ENCODE measurements at places on chromosomes 4 and X.

DNA sequence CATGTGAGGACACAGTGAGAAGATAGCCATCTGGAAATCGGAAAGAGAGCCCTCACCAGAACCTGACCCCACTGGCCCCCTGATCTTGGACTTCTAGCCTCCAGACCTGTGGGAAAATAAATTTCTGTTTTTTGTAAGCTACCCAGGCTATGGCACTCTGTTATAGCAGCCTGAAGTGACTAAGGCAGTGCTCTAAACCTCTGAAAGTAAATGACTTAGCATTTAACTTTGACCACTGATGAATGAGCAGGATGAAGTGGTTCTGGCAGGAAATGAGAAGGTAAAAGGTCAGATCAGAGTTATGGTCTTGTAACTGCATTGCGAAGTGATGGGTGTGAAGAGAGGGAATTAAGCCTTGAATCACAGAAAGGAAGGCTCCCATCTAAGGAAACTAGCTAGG is 17.0 kb downstream of the GPAT3 start:
- DNase-seq = no peak

- DNase-seq = no peak
Measured at GRCh38 chr4:101693842-101694398, 96.6 kb upstream of the BANK1 start.

DNA sequence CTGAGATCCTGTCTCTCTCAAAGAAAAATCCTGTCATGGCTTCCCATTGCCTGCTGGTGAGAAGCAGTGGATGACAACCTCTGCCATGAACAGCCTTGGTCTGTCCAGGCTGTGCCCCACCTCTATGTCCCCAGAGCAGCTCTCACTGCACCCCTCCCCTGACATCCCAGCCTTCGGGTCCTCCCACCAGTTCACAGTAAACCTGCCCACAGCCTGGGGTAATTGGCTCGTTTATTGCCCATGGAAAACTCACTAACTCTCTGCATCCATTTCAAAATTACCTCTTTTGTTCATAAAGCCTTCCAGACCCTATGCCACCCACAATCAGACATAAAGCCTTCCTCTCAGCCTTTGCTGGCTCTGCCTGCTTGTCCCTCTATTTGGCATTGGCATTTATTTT is 10.7 kb upstream of the HMGB3 start:
- no peak for DNase-seq

GRCh38 chrX:15602761-15603160 is 2.0 kb upstream of the ACE2 start:
- DNase-seq = no peak

GRCh38 chr4:48299560-48299959 is 29.9 kb upstream of the TEC start:
- DNase-seq = no peak

DNA sequence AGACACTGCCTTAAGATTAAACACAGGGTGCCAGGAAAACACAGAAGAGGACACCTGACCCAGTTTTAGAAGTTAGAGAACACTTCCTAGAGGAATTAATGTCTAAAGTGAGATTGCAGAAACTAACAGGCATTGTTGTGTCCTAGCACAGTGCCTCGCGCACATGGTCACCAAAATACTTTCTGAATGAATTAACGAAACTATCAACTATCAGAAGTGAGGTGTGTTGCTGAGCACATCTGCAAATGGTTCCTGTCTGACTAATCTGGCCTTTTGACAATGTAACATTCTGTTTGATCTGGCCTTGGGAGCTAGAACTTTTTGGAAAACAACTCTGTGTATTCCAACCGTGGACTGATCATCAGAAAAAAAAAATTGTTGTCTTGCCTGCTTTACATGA is 556.8 kb upstream of the LCORL start:
- no peak for DNase-seq

GRCh38 chrX:94302446-94302845 is 628.4 kb downstream of the FAM133A start:
- no peak for DNase-seq

GRCh38 chrX:97672608-97673007 is 788.9 kb downstream of the RPA4 start:
- no peak for DNase-seq

DNA sequence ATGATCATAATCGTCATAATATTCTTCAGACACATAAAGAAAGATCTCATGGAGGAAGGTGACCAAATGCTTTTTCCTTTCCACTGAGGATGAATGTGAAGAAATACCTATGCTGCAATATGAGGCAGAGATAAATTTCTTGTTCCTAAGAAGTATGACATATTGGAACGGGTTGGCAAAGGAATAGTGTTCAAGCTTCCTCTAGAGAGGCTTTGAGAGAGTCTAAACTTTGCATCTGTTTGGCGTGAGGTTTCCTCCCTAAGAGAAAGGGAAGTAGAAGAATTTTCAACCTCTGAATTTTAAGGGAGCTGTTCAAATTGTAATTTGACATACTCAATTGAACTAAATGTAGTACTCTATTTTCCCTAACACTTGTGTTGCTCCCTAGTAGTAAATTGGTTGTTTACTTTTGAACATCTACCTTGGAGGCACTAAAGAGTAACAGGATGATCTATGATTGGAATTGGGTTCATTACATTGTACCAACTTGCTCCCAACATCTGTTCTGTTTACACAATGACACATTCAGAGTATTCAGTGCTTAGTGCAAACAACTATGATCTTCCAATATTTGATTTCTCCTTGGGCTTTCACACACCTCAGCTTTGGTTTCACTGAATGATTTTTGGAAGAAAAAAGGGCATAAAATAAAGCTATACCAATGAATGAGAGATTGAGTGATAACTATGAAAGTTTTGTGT is 122.0 kb downstream of the CORIN start:
- no peak for DNase-seq

DNA sequence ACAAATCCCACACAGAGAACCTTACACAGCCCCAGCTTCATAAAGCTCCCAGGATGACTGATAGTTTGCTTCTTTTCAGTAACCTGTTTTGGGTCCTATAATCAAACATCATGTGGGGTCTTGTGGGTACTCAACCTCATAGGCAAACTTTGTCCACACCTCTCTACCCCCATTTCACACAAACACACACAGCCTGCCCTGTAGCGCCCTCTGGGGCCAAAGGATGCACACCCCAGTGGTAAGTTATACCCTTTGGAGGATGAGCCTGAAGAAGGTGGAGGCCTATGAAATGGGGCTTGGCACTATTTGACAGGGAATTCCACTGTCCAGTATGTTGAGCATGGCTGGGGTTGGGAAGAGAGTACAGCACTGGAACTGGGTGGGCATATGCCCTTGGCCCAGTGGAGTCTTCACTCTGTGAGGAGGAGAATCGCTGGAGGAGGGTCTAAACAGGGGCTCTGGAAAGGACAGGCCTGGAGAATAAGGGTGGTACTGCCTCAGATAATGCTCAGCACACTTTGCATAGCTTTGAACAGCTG is 30.5 kb upstream of the COL25A1 start:
- peak; percentile 33 for DNase-seq

DNA sequence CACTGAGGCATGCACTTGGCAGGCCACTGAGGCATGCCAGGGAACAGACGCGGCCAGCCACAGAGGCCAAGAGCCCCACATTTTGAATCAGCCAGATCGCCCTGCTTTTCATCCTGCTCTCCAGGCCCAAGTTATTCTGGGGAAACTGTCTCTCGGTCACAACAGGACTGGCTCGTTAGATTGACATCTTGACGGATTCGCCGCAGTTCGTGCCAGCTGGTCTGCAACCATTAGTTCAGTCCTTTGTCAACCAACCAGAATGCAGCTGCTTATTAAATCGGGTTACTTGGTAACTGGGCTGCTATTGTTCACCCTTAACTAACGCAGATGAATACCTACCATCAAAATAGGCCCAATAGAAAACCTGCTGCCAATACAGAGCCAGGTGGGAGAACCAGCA is 16.7 kb downstream of the CLDN34 start:
- no peak for DNase-seq

- DNase-seq = no peak
Measured at GRCh38 chr4:186058253-186058979, 10.5 kb upstream of the TLR3 start.

- no peak for DNase-seq
Measured at GRCh38 chrX:18664947-18665346, 7.0 kb downstream of the RS1 start.

GRCh38 chrX:76555816-76556215 is 128.3 kb downstream of the MAGEE1 start:
- peak; percentile 7 for DNase-seq

DNA sequence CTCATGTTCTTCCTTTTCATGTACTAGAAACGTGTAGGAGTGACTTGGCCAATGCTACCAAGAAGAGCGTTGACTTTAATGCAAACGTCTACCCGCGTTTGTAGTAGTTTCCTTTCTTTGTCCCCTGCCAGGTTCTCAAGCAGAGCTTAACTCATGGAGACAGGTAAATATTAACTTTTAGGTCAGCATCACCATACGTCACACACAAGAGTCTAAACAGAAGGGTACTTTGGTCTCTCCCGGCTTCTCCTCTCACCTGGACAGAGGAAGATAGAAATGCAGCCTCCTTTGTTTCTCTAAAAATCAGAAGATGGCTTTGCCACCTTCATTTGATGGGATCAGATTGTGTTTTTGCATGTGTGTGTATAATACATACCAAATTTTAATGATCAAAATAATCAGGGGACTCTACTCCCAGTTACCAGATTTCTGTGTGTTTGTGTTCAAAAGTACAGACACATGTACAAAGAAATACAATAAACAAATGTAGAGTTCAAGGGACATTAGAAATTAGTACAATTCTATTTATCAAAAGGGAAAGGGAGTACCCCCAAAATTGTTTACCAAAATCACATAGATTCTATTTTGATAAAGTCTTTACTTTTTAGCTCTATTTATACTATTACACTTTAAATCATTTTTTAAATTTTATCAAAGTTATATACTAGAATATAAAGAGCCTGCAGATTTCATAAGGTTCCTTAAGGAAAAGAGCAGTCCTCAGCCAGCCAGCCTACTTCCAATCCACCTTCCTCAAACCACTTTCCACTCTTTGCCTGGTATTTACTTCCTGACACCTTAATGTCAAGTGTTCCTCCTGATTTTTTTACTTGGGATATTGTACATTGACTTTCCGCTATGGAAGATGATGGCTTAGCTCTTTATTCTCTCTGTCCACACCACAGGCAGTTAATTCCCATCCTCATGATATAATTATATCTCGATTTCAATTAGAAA is 195.5 kb downstream of the RELL1 start:
- no peak for DNase-seq

DNA sequence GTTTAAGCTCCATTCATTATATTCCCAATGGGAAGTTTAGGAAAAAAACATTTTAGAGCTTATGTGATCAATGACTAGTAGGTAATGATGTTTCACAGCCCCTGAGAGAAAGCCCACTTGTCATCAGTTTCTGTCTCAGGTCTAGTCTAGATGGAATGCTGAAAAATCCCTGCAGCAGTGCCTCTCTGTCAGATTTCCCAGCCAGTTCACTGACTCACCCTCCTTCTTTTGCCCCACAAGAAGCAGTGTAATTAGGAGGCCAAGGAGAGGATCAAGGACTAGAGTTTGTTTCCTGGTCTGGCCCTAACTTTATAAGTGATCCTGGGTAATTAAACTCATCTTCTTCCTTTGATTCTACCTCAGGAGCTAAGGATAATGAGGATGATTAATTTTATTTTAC is 118.7 kb upstream of the ANXA3 start:
- no peak for DNase-seq

DNA sequence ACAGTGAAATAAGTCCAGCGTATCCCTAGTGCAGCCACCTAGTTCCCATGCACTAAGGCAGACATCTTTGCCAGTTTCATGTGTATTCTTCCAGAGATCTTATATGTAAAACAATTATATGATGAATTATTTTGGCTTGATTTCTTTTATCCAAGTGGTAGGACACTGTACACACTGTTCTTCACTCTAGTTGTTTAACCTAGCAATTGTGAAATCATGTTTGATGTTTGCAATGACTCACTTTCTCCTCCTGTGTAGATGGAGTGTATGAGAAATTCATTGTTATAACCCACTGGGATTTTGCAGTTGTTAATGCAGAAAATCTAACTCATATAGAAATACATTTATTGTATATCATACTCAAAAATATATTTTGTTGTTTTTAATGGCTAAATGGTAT is 17.5 kb upstream of the TBC1D1 start:
- no peak for DNase-seq

DNA sequence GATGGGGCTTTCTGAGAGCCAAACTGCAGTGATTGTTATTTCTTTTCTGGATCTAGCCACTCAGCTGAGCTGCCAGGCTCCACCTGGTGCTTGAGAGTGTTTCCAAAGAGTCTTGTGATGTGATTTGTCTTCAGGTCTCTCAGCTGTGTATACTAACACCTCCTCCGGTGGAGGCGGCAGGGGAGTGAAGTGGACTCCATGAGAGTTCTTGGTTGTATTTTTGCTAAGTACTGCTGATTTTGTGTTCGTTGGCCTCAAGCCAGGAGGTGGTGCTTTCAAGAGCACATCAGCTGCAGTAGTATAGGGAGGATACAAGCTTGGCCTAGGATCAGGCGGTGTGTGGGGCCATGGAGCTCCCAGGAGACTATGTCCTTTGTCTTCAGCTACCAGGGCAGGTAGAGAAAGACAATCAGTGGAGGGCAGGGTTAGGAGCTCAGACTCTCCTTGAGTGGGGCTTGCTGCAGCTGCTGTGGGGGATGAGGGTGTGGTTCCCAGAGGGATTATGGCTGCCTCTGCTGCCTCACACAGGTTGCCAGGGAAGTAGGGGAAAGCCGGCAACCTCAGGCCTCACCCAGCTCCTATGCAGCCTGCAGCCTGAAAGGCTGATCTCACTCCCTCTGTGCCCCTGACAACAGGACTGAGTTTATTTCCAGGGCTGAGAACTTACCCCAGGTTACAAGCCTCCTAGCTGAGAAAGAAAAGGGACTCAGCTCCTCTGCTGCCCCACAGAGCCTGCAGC is 62.4 kb downstream of the NPFFR2 start:
- DNase-seq = no peak

DNA sequence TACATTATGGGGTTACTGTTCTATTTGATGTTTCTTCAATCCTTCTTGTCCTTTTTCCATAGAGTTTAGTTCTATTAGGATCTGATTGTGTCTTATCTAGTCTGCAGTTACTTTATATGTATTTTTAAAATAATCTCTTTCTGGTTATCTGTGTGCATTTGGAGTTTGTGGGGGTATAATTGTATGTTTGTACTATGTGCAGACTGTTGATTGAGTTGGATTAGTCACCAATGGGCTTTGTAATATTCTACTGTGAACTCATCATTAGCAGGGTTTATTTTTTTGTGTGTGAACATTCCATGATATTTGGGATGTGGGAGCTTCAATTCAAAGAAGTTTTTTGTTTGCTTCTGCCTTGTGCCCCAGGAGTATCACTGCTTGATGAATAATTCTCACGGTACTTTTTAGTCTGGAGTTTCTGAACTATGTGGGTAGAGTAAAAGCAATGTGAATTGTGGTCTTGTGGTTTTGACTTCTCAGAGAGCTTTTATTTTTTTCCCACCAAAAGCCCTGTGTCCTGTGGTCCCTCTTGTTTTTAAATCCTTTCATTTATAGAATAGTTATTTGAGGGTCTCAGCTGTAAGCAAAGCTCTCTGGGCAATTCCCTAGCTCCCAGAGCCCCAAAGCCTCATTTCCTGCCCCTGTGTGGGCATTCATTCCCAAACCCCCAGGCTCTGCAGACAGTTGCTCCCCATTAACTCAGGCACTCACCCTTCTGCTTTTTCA is 127.8 kb downstream of the PHKA2 start:
- DNase-seq = no peak

- DNase-seq = no peak
Measured at GRCh38 chr4:6972911-6973310, 63.3 kb downstream of the TBC1D14 start.

Data from stimulated activated CD4-positive, alpha-beta T cell treated with anti-CD3 and anti-CD28 coated beads, Interleukin-15, amount 100 ng/mL, for 24 hours (primary cell).